ENCODE measurements at places on chromosomes 5 and 9.

GRCh38 chr5:126195410-126196100, 227.7 kb upstream of the GRAMD2B start:
- no peak for DNase-seq

DNA sequence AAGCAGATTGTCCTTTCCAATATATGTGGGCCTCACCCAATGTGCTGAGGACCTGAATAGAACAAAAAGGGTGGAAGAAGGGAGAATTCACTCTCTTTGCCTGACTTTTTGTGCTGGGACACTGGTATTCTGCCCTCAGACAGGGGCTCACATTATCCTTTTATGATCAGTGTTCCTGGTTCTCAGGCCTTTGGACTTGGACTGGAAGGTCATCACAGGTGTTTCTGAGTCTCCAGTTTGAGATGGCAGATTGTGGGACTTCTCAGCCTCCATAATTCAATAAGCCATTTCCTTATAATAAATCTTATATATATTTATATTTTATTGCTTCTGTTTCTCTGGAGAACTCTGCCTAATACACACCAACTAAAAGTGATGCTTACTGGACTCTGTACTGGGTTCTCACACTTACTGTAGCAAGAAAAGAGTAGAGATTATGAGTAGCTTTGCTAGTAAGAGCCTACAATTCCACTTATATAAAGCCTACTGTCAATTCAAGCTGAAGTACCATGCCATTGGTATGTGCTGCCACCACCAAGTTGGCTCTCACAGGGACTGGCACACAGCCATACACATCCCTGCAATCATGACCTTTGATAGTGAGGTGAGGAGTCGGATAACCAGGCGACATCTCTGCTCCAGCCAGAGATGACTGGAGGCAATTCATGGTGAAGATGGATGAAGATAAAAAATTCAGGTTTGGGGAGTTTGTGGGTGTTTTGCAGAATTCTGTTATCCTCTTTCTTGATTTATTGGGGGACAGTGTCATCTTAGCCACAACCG, 130.7 kb upstream of the NR3C1 start:
- no peak for DNase-seq

- DNase-seq, result peak; percentile 77
These were observed 47.2 kb downstream of the GPBP1 start for GRCh38 chr5:57221049-57221568.

DNA sequence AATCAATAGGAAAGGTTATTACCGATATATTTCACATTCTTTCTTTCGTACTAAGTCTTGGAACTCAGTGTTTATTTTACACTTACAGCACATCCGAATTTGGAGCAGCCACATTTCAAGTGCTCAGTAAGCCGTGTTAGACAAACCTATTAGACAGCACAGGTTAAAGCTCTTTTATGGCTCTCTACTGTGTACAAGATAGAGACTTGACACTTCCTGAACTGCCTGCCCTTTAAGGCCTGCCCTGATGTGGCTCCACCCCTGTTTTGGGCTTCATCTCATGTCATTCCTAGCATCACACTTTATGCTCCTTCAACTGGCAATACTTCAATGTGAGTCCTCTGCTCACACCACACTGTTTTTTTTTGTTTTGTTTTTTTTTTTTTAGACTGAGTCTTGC, 23.5 kb upstream of the SUSD1 start:
- no peak for DNase-seq

- peak; percentile 58 for DNase-seq
These were observed 116.7 kb downstream of the GOLPH3 start for GRCh38 chr5:32057187-32058096.

- peak; percentile 48 for DNase-seq
These were observed 17.0 kb upstream of the AUH start for GRCh38 chr9:91378695-91379127.

GRCh38 chr9:33843312-33843961, 26.5 kb downstream of the UBE2R2 start:
- no peak for DNase-seq

DNA sequence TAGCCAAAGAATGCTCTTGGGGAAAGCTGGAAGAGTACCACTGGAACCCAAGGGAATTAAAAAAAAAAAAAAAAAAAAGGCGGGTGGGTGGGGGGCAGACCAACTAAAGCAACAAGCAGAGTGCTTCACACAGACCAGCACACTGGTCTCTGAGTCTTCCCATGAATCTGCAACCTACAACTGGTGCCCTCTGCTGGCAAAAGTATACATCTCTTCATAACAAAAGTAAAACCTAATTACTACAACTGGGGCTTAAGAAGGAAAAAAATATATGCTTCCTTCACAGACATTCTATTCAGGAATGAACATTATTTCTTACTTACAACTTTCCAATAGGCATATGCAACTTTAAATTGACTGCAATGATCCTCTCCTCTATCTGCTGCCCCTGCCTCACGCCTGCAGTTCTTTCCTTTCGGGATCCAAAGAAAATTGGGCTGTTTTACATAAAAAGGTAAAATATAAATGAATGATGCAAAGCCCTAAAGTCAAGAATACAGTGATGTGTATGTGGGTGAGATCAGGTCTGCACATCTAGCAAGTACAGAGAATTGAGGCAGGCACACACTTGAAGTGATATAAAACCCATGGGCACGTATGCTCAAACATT, 7.2 kb upstream of the KLHL3 start:
- DNase-seq, result peak; percentile 87

DNA sequence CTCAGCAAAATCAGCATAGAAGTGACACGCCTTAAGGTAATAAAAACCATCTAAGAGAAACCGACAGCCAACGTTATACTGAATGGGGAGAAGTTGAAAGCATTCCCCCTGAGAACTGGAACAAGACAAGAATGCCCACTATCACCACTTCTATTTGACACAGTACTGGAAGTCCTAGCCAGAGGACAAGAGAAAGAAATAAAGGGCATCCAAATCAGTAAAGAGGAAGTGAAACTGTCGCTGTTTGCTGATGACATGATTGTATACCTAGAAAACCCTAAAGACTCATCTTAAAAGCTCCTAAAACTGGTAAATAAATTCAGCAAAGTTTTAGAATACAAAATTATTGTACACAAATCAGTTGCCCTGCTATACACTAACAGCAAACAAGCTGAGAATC, 393.3 kb downstream of the KIF4B start:
- no peak for DNase-seq

DNA sequence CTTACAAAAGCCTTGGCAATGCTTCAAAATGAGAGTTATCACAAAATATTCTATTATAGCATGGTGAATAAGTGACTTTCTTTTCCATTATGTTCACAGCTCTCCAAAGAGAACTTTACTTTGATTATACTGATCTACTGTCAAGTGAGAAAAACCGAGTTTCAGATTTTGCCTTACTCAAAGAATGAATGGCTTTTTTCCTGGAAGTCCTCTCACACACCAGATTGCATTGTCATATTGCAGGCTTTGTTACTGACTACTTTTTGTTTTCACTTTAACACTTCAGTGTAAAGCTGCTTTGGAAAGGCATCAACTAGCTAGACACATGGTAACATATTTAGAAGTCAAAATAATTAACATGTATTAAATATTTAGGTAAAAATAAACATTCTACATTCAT, 765.2 kb upstream of the NUDT12 start:
- DNase-seq, result no peak

DNA sequence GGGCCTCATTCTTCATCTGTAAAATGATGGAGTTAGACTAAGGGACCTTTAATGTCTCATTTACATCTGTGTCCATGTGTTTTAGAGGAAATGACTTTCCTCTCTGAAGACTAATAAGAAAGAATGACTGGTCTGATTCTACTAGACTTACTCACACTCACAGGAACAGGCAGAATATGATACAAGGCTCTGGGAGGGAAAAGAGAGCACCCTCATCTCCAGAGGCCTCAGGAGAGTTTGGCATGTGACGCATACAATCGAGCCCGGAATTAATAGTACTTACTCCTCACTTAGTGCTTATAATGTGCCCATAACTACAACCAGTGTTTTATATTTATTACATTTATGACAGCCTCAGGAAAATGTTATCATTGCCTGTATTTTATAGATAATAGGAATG, 608.7 kb downstream of the KCTD16 start:
- DNase-seq, result peak; percentile 25

GRCh38 chr9:9387511-9388115, 1225.2 kb downstream of the PTPRD start:
- DNase-seq, result no peak

GRCh38 chr5:143569213-143569701, 165.8 kb upstream of the NR3C1 start:
- peak; percentile 92 for DNase-seq

DNA sequence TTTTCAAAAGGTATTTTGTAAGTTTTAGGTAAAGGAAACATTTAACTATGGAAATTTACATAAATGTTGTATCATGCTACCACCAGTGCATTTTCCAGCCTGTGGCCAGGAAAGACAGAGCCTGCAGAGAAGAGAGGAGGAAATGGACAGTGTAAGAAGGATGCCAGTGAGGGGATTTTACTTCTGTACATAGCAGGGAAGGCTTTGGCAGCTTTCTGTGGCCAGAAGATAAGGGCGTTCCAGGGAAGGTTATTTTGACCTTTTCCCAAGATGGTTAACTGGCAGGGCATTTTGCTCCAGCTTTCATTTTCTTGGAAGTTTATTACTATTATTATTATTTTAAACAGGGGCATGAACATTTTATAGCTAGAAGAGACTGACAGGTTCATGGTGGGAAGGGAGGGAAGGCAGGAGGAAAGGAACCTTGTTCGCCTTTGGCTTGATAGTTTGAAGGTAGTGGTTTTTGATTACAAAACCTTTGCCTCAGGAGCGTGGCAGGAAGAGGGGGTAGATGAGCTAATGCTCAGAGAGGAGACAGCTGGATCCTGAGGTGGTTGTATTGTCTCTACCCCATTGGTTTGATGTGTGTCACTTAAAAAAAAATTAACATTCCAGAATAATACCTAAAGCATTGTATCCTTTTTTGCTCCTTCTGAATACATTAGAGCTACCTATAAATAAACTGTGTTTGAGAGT, 4.1 kb downstream of the ISOC1 start:
- peak; percentile 19 for DNase-seq

GRCh38 chr5:84063041-84063440, 321.6 kb downstream of the EDIL3 start:
- DNase-seq, result no peak

GRCh38 chr5:175610381-175610780, 47.5 kb upstream of the HRH2 start:
- DNase-seq, result no peak

DNA sequence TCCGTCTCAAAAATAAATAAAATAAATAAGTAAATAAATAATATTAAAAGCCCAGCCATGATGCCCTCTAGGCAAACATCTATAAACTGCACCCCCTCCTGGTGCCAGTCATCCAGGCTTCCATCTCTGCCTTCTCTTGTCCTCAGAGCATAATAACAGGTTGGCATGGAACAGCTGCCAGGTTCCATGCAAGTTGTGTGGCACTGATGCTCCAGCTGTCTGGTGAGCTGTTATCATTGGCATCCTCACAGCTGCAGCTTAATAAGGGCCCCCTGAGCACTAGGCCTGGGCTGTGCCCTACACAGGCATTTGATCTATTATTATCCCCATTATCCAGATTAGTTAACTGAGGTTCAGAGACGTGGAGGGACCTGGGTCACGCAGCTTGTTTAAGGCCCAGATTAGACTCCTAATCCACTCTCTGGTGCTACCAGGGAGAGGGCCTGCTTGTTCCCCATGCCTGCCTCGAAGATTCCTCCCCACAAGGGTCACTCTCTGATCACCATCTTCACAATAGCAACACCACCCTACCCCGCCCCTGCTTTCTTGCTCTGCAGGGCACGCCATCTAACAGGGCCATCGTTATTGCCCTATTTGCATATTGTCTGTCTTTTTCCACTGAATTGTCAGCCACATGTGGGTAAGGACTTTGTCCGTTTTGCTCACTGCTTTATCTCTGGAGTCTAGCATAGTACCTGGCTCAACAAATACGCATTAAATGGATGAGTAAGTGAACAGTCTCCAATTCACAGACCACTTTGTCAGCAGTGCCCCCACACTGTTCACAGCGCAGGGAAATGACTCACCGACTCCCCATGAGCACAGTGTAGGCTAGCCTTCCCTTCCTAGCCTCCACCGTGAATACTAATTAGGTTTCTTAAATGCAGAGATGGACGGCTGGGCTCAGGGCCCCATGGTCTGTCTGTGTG, 1.5 kb upstream of the DNM1 start:
- DNase-seq, result no peak

GRCh38 chr9:36930941-36931340, 103.1 kb downstream of the PAX5 start:
- DNase-seq, result no peak

DNA sequence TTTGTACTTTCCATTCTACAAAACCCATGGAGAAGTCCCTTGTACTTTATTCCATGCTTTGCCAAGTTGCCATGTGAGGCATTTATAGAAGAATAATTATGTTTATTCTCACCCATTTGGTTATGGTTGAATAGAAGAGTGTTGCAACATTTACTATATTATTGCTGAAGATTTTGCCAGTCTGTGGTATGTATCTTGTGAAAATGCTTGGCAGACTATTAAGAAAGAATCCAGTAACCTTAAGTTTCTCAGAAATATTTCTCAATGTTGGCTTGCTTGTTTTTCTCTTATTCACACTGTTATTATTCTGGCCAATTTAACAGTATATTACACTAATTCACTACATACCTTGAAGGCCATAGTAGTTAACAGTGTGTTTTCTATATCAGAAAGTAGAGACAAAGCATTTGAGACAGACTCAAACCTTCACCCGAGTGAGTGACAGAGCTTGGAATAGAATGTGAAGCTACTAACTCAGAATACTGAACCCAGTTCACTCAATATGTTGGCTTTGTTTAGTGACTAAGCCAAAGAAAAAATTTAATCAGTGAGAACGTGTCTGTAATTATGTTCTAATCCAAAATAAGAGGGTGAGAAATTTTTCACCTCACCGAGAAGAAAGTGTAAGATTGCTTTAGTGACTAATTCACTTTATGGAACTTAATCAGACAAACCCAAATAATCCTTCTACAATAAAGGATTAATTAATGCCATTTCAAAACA, 184.4 kb downstream of the CWC27 start:
- no peak for DNase-seq

- DNase-seq, result no peak
These were observed 7.1 kb upstream of the CORO2A start for GRCh38 chr9:98199388-98200033.

- DNase-seq, result no peak
These were observed 214.6 kb downstream of the PDZD2 start for GRCh38 chr5:31853398-31854135.

DNA sequence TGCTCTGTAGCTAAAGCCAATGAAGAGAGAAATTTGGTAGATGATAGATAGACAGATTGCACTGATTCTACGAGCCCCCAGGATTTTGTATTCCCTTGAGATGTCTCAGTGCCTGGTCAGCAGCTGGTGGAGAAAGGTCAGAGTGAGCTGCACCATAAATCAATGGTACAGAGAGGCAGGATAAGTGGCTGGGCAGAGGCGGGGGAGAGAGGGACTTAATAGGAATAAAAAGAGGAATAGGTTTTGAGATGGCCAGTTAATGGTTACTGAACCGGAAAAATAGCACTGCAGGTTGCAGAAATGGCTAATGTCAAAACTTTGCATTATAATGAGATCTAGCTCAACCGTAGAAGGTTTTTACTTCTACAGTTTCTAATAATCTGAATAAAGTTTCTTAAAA, 47.9 kb upstream of the SLC12A2 start:
- DNase-seq, result no peak

GRCh38 chr5:135491552-135492318, 39.6 kb upstream of the TIFAB start:
- DNase-seq, result no peak

GRCh38 chr9:34559624-34560455, 29.7 kb downstream of the CNTFR start:
- peak; percentile 76 for DNase-seq

Data from cardiac fibroblast (primary cell).